SHP77 treated with DMSO at 0.1 percent for 48 hours (cell line): ENCODE measurements at places on chromosomes 16 and 17.

- no peak for DNase-seq
These were observed 22.3 kb downstream of the ARHGAP27 start for GRCh38 chr17:45410144-45411091.

DNA sequence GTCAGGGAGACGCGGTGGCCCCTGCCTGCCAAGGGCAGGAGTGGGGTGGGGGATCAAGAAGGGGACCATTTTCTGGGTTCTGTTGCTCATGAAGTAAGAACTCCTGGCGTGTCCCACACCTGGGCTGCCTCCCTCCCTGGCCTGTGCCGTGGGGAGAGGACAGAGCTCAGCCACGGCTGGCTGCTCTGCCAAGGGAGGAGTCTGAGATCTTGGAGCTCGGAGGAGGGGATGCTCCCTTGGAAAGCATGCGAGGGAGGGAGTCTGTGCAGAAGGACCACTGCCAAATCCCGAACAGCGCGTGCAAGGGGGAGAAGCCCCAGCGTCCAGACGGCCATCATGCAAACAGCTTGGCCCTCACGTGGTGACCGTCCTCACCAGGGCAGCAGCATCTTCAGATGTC lies 64.2 kb upstream of the ZNF469 start:
- DNase-seq: no peak

DNA sequence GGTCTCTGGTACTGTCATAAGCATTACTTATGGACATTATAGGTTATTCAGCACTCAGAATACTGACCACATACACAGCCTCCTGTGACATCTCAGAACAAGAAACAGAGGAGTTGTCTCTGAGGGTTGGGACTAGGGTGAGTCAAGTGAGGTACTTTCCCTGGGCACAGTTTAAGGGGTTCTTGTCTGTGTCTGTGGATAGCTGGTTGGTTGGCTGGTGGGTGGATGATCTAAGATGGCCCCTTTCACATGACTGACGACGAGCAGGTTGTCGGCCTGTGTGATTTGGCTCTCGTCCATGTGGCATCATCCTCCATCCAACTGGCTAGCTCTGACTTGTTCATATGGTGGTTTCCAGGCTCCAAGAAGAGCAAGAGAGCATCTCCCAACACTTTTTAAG lies 163.9 kb downstream of the PRKCB start:
- DNase-seq: no peak

GRCh38 chr17:6695051-6695450 lies 18.1 kb downstream of the SLC13A5 start:
- no peak for DNase-seq

DNA sequence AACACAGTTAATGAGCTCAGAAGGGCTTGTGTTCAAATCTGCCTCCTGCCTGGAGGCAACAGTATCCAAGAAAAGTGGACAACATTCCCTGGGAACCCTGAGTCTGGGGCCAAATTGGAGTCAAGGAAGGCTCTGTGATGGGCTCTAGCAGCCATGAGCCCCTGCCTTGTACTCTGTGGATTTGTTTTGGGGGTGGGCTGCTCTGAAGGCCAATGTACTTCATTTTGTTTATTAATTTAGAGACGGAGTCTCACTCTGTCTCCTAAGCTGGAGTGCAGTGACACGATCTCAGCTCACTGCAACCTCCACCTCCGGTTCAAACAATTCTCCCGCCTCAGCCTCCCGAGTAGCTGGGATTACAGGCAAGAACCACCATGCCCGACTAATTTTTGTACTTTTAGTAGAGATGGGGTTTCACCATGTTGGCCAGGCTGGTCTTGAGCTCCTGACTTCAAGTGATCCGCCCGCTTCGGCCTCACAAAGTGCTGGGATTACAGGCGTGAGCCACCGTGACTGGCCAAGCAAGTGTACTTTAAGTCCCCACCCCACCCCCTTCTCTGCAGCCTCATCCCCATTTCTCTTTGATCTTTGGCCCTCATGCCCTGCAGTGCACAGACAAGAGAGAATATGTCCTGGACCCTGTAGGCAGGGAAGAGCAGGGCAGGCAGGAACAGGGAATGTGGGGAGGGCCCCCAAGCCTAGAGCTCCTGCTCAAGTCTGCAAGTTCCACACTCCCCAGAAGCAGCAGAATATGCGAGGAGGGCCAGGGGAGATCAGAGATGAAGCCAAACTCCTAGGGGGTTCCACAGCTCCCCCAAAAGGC lies 2.7 kb upstream of the GIP start:
- DNase-seq: no peak

- no peak for DNase-seq
These were observed 1.3 kb upstream of the TRPV1 start for GRCh38 chr17:3610523-3610922.

DNA sequence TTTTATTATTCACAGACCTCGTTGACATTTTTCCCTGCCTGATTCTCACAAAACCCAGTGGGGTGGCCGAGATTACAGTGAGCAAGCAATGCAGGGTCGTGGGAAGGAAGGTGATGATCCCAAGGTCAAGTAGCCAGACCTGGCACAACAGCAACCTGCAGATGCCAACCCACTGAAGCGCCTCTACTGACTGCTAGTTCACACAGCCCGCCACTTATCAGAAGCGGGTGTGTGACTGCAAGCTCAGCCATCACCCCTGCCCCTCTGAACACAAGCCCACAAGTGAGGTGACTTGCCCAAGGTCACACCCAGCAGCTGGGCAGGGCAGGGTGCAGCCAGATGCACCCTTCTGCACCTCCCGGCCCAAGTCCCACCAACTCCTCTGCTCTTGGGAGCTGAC lies 7.1 kb downstream of the TFAP4 start:
- DNase-seq: no peak

DNA sequence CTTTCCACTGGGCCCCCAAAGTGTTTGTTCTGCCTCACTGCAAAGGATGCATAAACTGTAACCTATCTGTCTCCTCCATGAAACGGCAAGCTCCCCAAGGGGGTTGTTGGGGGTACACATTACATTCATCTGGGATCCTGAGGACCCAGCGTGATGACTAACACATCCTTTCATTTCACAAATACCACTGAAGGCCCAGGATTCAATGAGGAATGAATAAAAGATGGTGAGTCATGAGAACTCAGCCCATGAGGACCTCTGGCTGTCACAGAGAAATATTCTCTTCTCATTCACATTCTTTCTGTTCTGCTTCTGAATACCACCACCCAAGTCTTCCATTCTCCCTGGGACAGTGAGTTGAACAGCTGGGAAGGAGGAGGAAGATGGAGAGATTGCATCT lies 149.8 kb downstream of the RBFOX3 start:
- DNase-seq: no peak

DNA sequence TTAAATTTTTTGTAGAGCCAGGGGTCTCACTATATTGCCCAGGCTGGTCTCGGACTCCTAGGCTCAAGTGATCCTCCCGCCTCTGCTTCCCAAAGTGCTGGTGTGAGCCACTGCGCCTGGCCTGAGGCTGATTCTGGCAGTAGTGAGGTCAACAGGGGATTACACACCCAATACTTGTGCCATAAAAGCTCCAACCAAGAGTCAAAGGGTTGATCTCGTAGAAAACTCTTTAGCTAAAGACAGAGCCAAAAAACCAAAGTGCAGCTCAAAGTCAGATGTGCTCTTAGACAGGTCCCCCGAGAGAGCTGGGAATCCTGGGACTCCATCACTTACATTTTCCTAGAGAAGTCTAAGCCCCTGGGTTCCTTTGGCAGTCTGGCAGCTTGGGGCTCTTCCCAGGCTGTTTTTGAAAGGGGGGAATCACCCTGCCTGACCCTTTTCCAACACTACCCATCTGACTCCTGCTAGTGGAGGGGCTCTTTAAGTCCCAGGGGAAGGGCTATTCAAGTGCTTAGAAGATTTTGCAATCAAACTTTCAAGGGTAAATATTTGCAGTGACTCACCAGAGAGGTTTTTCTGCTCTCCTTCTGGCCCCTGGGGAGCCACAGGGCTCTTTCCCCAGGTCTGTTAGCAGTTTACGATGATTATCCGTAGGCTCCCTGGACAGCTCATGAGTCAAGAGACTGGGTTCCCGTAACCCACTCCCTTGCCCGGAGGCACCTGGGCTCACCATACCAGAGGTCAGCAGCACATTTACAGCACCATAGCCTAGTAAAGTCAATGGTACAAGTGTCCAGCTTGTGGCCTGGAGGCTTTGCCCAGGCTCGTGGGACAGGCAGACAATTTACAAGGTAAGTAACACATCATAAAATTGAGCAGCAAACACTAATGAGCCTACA lies 408.7 kb downstream of the SLC39A11 start:
- no peak for DNase-seq

GRCh38 chr16:72126429-72126765 lies 32.8 kb downstream of the DHX38 start:
- DNase-seq: no peak

DNA sequence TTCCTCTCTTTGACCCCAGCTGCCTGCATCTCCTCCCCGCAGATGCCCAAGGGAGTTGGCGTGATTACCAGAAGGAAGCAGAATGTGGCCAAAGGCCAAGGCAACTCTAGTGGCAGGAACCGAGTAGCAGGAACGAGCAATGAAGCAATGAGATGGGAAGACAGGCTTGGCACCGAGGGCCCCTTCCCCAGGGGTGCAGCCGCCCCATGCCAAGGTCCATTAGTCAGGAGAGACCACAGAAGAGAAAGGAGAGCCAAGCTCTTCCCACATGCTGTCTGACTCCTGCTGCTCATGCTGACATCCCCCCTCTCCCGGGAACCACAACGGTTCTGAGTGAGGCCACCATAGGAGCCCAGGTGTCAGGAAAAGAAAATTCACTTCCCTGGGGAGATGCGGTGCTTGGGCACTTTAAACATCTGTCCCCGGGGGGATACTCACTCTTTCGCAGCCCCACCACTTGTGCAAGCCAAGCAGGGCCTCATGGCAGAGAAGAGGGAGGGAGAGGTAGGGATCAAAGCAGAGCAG lies 67.4 kb downstream of the MYO18A start:
- no peak for DNase-seq

- no peak for DNase-seq
These were observed 57.3 kb upstream of the BCO1 start for GRCh38 chr16:81181013-81181720.

- DNase-seq: no peak
These were observed 648 bp upstream of the RBFOX1 start for GRCh38 chr16:7331997-7332396.

DNA sequence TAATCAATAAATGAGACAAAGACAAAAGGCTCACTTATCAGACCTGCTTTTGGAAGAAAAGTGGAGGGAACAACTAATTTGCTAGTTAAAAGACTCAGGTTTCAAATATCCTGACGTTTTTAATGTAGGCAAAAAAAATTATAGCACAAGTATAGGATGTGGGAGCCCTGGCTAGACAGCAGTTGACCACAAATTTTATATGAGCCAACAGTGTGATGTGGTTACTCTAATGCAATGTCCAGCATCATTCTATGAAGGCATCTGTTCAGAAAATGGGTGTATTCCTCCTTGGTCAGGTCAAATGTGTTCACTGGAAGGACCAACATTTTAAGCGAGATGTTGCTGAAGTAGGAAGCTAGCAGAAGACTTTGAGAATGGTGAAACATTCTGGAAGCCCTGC lies 237.4 kb downstream of the MAP2K6 start:
- no peak for DNase-seq

- no peak for DNase-seq
These were observed 6.1 kb downstream of the TVP23A start for GRCh38 chr16:10812312-10813098.

GRCh38 chr17:17873450-17873991 lies 36.7 kb upstream of the SREBF1 start:
- no peak for DNase-seq

DNA sequence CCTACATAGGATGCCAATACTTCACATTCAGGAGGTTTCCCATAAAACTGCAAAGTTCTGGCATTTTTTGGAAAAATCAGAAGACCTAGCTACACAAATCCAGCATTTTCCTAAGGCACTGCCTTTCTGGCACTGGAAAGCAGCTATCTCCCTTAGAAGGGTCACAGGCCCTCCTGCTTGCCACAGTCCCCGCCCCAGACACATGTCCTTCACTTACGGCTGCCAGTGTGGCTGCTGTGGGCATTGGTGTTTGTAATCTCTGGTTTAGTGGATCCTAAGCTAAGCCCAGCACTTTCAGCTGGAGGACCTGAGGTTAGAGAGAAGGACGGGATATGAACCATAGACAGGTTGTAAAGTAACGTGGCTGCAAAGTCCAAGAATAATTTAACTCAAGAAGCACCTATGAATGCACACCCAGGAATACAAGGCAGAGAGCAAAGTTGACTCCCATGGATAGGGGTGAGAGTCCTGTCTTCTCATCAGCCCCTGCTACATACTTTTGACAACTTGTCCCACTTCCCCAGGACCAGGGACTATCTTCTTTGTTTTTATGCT lies 100.0 kb downstream of the XYLT1 start:
- DNase-seq: no peak

DNA sequence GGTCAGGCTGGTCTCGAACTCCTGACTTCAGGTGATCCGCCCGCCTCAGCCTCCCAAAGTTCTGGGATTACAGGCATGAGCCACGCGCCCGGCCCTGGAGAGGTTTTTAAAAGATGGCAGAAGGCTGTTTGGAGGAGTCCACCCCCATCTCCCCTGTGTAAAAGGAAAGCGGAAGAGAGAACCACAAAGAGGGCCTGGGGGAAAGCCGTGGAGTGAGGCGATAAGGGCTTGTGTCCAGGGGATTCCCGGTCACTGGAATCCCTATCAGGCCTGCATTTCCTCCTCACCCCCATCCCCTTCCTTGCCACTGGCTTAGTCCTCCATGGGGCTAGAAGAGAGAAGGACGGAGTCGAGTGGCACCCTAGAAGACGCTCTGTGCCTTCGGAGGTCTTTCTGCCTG lies at the start of gene GP1BA:
Gene GP1BA, plus strand, starts transcription at position 315 of the 400 bp plus-strand sequence. CDS start 328 bp downstream, outside the sequence.
- DNase-seq: no peak

- no peak for DNase-seq
These were observed 413.1 kb upstream of the MON1B start for GRCh38 chr16:76777721-76778465.

DNA sequence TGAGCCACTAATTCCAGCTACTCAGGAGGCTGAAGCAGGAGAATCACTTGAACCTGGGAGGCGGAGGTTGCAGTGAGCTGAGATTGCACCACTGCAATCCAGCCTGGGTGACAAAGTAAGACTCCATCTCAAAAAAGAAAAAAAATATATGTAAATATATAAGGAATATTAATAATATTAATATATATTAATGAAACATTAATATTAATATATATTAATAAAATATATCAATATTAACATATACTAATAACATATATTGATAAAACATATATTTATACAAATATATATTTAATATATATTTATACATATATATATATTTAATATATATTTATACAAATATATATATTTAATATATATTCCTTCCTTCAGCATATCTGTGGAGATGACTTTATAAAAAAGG lies 338.0 kb downstream of the NPIPA8 start:
- no peak for DNase-seq

DNA sequence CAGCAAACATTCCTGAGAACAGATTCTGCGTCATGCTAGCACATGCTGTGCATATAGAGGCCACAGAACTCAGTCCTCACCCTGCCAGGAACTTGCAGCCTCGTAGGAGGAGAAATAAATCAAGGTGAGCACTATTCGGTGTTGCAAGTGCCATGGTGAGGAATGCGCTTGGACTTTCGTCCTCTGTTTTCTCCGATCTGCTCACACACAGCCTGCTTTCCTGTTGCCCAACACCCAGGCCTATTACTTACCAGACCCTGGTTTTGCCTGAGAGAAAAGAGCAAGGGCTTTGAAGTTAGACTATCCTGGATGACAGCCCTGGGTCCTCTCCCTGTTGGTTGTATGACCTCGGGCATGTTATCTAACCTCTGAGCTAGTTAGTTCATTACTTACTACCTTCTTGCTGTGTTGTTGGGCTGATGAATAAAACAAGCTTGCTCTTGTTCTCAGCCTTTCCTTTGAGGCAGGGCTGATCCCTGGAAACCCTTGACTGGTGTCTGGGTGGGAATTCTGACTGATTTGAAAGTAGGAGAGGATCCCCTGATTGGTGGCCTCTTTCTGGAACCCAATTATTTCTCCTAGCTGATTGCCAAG lies 2.9 kb downstream of the ACSF2 start:
- no peak for DNase-seq

GRCh38 chr17:82388223-82388921 lies 16.8 kb downstream of the UTS2R start:
- DNase-seq: no peak
